ENCODE measurements at places on chromosomes 3 and 15. TPM values are rescaled to one million over a fixed set of nuclear protein-coding genes. Genes with fewer than 3 reads are reported as not detected.

The ARPIN gene
- 17.5 TPM for total RNA-seq

The CHST13 gene
- 0.86 TPM for total RNA-seq

The STAC gene
- 6.5 TPM for total RNA-seq

The DAZL gene
- not detected for total RNA-seq

The CHL1 gene
- total RNA-seq = 7.8 TPM

The MESP1 gene
- 0.69 TPM for total RNA-seq

The IL17RD gene
- 22.9 TPM for total RNA-seq

The HDC gene
- total RNA-seq = 3.6 TPM

The DNASE1L3 gene
- total RNA-seq = 9.3 TPM

The LSAMP gene
- total RNA-seq = 11.9 TPM

DNA sequence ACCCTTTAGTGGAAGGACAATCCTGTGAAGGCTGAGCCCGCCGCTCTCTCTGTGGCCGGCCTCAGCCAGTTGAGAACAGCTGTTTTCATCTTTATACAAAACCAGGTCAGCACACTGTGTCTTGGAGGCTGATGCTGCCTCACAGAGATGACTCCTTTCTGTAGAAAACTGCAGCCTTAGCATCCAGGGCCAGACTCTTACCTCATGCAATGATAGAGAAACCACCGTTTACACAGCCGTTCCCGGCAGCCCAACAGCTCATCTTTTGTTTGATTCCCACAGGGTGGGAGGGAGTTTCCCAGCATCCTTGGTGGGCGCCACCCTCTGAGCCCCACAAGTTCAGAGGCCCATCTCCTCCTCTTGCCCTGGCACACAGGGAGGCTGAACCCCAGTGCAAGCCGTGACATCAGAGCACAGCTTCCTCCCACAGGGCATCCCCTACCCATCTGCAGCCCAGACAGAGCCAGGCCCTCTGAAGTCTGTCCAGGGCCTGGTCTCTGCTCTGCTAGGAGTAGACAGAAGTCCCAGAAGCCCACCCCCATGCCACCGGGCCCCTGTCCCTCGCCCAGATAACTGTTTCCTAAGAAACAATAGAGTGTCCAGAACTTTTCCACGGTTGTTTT is 105.0 kb downstream of the LRRK1 start:
- DNase-seq = peak; percentile 90

GRCh38 chr3:13047296-13048165 is 25.7 kb downstream of the IQSEC1 start:
- no peak for DNase-seq

- DNase-seq = no peak
Measured at GRCh38 chr3:41243183-41243582, 43.9 kb downstream of the CTNNB1 start.

DNA sequence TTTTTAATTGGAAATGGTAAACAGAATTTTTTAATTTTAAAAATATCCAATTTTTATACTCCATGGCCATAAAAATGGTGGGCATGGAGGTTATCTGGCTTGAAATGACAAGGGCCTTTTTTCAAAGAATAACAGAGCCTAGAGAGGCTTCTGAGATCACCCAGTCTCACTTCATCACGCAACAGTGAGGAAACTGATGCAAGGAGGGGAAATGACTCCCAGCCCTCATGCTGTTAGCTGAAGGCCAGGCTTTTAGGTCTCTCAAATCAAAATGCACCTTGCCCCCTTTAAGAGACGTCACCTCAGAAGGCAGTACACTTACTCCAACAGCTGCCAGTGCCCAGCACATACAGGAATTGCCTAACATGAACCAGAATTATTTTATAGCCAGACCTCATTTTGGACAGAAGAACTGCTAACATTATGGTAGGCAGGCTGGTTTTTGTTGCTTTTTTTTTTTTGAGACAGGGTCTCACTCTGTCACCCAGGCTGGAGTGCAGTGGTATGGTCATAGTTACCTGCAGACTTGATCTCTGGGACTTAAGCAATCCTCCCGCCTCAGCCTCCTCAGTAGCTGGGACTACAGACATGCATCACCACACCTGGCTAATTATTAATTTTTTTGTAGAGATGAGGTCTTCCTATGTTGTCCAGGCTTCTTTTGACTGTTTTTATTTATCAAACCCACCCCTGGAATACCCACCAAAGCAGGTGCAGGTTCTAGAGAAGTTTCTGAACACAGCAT is 9.1 kb downstream of the RAB43 start:
- no peak for DNase-seq

DNA sequence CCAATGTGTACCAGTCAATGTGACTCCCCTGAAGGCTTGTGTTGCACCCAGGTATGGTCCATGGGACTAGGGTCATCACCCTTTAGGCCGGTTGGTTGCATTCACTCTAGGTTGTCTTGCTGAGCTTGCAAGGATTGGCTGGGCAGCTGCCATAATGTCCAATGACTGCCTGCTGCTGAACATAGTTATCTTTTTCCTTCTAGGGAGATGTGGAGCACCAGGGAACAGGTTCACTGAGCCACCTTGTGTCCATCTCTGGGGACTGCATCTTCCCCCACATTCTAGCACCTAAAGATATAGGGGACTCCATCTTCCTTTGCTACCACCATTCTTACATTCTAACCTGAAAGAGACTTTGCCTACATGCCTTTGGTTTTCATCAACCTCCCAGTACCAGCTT is 580.4 kb upstream of the TBL1XR1 start:
- DNase-seq = no peak

GRCh38 chr3:106957029-106957428 is 420.2 kb upstream of the CCDC54 start:
- DNase-seq = no peak

DNA sequence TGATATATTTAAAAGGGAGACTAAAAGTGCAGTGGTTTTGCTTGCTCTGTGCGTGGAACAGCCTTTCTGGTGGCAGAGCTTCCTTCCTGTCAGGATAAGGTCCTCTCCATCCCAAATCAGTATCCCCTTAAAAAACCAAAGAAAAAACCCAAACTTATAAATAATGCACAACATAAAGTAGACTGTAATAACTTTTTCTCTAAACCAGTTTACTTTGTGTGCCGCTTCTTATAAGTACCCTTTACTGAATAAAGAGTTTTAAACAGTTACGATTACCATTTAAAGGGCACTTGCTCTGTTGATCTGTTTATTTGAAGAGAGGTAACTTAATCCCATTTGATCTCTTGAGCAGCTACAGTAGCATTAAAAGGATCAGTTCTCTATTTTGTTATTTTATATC is 2.5 kb downstream of the PIK3CA start:
- no peak for DNase-seq

DNA sequence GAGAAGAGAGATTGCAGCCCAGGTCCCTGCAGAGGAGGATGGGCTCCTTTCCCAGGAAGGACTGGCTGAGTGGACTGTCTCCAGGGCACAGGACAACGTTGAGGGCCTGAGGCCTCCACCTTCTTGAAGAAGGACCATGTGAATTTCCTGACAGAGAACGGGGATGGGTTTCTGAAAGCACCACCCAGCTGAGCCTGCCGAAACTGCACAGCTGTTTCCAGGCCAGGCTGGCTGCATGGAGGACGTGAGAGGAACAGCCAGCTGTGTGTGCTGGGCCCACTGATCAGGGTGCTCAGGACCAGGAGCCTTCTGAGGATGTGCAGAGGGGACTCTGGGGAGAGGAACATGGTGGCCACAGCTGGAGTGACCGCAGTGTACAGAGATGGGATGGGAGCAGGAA is 39.2 kb downstream of the HMCES start:
- DNase-seq = no peak

- DNase-seq = peak; percentile 56
Measured at GRCh38 chr3:126461450-126462070, 14.1 kb downstream of the ZXDC start.

DNA sequence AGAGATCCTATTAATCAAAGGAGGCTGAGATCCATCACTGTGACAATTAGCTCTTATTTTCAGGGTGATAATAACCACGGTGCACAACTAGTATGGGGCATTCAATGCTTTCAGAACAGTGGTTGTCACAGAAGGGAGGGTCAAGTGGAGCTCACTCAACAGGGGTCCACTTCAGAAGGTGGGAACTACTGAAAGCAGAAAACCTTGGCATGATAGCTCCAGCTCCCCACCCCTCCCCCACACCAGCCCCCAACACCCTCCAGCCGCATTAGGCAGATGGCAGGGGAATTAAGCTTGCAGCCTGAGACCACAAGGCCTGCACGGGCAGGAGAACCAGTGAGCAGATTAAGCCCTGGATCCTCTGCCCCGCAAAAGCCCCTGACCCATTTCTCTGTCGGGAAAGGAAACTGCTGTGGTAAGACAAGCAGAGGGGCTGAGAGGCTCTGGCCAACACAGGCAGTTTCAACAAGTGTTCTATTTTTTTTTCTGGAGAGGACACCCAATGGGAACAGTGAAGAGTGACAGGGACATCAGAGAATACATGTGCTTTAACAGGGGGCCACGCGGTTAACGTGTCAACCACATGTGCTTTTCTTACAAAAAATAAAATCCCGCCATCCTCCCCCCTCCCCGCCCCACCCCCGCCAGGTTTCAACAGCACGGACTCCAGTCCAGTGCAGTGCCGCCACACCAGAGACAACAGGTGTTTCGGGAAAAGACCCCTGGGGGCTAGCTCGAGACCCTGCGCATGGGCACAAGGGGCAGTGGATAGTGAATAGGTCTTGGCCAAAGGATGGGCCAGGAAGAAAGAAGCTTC is 997 bp downstream of the FYCO1 start:
- no peak for DNase-seq

DNA sequence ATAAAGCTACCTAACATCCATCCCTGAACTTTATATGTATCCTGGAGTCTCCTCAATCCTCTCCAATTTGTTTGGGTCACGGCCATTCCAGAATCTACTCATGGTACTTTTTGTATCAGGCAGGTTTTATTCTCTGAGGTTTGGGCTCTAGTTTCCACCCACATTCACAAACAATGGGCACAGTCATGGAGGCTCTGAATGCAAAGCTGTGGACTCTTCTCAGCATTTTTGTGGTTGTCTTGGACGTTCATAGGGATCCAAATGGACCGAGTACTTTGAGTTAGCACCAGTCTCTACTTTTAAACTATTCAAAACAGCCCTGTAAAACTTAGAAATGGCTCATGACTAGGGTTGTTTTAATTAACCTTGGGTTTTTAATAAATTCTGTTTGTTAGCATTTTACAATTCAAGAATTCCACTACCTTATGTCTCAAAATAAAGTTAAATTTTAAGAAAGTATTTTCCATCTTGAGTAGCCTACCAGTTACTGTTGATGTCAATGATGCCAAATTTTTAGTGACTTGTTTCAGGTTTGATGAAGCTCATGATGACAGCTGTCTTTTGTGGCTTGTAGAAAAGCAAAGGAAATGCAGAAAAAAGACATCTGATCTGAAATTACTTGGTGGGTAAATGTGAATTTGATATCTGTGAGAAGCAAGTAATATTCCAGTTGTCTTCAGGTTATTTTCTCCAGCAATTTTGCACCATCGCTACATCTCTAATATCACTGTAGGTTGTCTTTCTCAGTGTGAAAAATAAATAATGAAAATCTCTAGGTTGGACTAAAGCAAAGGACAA is 275.7 kb upstream of the THBS1 start:
- no peak for DNase-seq

GRCh38 chr3:193970773-193971206 is 165.2 kb upstream of the HES1 start:
- DNase-seq = no peak

GRCh38 chr3:50294492-50295403 is 2.5 kb upstream of the IFRD2 start:
- DNase-seq = no peak

- no peak for DNase-seq
Measured at GRCh38 chr3:69547461-69547880, 161.6 kb upstream of the FRMD4B start.

DNA sequence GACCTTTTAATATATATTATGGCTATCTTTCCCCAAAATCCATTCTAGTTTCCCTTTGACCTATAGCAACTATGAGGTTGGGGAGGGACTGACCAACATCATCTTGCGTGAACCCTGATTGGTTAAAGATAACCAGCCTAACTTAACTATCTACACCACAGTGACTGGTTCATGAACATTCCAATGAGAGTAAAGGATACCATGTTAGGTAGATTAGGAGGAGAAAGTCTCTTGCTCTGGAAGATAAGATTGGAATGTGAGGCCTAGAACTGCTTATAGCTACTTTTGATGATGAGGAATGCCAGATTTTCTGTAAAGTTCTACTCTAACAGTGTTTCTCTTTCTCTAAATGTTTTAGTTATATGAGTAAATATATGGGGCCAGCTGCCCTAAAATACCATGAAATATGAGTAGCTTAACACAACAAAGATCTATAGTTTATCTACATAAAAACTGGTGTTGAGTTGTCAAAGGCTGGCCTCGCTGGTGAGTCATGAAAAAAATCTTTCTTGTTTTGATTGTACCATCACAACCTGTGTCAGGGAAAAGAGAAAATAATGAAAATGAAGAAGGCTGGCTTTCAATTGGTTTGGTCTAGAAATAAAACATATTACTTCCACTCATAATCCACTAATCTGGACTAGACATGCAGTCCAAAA is 481.4 kb downstream of the NSUN3 start:
- no peak for DNase-seq

DNA sequence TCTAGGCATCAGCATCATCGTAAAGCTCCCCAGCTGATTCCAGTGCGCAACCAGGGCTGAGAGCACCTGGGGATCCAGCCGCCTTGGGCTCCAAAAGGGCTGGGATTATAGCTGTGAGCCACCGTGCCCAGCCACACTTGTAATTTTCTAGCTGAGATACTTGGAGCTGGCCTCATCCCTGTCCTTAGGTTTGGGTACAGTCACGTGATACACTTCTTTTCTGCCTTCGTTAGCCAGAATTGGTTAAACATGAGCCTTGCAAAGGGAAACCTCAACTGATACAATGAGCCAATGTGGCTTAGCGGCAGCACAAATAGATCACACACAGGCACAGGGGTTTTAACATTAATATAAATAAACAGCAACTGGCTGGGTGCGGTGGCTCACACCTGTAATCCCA is 69.8 kb upstream of the GCNT3 start:
- DNase-seq = no peak

DNA sequence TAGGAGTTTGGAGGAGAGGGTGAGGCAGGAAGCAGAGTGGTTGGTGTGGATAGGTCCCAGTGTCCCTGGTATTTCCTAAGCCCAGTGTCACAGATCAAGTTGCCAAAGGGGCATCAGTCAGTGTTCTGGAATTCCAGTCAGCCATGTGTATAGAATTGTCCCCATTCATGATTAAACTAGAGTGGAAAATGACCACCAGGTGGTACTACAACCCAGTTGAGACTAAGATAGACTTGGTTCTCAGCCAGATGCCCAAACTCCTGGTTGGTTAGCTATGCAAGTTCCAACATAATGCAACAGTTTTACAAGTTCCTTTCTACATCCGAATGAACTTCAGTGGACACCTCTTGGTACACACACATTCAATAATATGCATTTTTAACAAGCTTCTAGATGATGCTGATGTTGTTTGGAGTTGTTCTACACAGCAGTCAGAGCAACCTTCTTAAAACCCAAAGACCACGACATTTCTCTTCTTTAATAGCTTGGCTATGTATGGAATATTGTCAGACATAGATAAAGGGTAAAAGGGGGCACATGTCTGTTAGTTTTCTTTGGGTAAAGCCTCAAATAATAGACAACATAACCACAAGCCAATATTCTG is 8.4 kb upstream of the ATR start:
- no peak for DNase-seq

Data from posterior vena cava (tissue), 2 donors.